Hematopoietic multipotent progenitor cell treated with erythropoietin and hydrocortisone succinate and interleukin-3 and kit ligand, for 8 days (in vitro differentiated cells): ENCODE measurements at places on chromosomes 1 and 21.
A peak's percentile ranks its signal among the peaks of the same experiment; 100 is the strongest.

- DNase-seq, result no peak
Observed at GRCh38 chr1:19418503-19418971, 66.8 kb downstream of the CAPZB start.

- DNase-seq, result peak; percentile 99
Observed at GRCh38 chr1:27542463-27543273, 52.7 kb upstream of the WASF2 start.

DNA sequence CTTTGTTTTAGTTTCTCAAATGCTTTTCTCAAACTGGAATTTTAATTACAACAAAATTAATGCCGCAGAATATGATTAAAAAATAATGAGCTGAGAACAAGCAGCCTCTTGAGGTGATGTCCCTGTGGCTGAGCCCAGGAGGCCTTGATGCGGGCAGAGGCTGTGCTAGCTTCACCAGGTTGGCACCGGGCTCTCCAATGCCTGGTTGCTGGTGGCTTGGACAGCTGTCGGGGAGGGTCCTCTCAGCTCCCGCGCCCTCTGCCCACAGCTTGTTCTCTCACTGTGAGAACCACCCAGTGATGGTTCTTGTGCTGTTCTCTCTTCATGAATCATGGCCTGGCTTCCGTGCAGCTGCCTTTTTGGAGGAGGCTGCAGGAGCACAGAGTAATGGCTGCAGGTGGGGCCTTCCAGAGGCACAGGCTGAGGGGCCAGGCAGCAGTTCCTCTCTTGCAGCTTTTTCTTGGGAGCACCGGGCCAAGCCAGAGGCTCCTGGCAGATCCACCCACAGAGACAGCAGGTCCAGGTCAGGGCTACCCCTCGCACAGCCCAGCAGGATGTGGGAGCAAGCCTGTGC lies 156.3 kb downstream of the PCBP3 start:
- DNase-seq, result no peak

DNA sequence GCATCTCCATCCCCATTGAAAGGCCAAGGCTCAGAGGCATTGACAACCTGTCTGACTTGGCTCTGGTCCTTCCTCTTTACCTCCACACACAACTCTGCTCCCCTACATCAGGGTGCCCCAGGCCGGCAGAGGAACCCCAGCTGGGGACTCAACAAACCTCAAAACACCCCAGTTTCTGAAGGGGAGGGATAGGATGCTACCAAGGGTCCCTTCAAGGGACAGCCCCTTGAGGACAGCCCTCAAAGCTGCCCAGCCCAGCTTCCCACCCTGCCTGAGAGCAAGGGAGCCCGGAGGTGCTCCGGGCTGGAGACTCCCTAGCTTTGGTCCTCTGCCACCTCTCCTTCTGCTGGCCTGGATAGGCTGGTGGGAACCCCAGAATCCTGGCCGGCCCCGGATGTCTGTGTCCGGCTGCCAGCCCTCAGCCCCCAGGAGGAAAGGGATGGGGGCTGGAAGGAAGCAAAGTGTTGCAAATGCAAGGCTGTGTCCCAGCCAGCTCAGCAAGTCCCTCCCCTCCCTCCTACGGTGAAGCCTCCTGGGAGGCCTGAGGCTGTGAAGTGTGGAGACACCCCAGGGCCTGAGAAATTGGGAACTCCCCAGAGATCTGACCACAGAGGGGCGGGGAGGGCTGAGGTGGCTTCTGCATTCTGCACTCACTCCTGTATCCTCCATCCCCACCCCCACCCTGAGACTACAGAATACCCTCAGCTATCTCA lies 1.1 kb upstream of the MARCKSL1 start:
- peak; percentile 68 for DNase-seq

DNA sequence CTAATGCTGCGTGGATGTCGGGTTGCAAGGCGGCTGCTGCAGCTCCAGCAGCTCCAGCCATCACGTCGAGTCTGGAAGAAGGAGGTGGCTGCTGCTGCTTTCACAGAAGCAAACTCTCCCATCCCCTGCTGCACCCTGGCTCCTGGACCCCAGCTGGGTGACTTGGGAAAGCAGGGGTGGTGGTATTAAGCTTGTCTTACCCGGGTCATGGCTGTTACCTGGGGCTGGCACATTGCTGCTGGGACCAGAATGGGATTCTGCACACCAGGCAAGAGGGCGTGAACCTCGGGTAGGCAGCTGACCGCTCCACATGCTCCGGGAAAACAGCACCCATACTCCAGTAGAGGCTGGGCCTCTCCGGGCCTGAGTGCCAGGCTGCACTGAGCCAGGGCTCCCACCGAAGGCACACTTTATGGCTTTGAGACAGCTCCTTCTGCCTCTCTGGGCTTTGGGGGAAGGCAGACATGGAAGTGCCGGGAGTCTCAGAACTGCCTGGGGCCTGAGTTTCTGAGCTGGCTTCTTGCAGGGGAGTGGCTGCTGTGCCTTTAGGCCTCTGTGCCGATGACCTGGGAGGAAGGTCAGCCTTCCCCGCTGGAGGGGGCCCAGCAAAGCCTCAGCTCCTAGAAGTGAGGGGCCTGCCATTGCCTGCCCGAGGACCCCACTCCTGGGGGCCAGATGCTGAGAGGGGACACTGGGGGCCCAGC lies 1.2 kb downstream of the SMIM1 start:
- peak; percentile 55 for DNase-seq

GRCh38 chr1:150151291-150152181 lies 1.8 kb downstream of the PLEKHO1 start:
- no peak for DNase-seq

GRCh38 chr21:36330904-36331303 lies 10.9 kb downstream of the MORC3 start:
- DNase-seq, result peak; percentile 78

DNA sequence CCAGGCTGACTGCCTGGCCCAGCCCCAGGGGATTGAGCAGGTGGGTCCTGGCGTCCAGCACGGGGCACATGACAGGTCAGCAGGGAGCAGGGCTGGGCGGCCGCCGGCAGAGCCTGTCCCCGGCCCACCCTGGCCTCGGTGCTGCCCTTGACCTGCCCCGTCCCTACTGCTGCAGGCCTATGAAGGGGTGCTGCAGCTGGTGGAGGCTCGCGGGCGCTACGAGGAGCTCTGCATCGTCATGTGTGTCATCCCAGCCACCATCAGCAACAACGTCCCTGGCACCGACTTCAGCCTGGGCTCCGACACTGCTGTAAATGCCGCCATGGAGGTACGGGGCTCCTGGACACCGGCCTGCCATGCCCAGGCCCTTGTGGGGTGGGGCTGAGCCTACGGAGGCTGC lies 15.6 kb downstream of the CFAP410 start:
- DNase-seq, result no peak

- DNase-seq, result no peak
Observed at GRCh38 chr1:9653210-9653490, 1.6 kb downstream of the PIK3CD start.

DNA sequence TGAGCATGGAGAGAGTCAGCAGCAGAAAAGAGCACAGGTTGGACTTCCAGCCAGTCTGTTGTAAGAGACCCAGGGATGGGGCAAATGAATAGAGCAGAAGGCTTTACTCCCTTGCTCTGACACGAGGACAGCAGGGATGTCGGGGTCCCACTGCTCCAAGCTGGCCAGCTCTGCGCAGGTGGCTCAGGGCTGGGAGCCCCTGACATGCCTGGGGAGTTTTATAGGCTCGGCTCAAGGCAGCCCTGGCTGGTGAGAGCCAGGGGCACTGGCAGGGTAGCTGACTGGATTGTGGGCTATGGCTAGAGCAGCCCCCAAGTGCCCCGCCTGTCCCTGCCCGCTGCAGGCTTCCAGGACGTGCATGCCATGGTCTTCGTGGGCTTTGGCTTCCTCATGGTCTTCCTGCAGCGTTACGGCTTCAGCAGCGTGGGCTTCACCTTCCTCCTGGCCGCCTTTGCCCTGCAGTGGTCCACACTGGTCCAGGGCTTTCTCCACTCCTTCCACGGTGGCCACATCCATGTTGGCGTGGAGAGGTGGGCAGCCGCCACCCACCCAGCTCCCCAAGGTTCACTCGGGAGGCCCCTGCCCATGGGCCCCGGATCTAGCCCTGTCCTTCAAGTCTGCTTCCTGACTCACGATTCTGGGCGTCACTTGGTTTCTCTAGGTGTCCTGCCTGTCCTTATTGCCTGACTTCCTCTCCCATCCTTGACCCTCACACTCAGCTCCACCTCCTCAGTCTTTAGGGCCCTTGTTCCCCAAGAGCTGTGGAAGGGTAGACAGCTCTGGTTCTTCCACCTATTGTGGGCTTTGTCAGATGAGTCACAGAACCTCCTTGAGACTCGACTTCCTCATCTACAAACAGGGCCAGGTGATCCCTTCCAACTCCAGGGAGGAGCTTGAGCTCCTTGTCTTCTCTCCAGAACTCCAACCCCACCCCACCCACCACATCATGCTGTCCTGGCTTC lies 8.2 kb downstream of the RHBG start:
- DNase-seq, result no peak

DNA sequence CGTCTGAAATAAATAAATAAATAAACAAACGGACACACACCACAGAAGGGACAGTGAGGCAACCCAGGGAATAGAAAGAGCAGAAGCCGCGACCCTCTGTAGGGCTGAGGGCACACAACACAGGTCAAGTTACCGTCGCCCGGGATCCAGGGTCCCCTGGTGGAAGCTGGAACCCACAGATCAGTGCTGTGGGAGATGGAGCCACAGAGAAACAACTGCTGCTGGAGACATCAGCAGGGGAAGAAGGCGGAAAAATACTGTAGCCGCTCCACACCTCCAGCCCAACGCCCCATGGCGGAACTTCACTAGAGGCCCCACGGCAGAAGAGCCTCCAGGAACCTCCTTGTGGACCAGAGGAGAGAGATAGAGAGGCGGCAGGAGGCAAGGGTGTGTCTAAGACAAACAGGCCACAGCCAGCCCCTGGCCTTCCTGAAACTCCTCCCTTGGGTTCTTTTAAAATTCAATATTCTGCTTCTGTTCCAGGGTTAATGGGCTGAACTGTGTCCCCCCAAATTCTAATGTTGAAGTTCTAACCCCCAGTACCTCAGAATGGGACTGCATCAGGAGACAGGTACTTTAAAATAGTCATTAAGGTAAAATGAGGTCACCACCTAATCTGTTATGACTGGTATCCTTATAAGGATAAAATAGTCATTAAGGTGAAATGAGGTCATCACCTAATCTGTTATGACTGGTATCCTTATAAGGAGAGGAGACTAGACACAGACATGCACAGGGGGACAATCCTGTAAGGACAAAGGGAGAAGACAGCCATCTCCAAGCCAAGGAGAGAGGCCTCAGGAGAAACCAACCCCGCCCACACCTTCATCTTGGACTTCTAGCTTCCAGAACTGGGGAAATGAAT lies 7.7 kb upstream of the HLCS start:
- DNase-seq, result no peak
